ENCODE measurements at places on chromosomes 12 and 14. TPM values are rescaled to one million over a fixed set of nuclear protein-coding genes. Genes with fewer than 3 reads are reported as not detected.

- no peak for DNase-seq
Measured at GRCh38 chr14:98548071-98548686, 723.8 kb downstream of the BCL11B start.

Gene ZNF891
- 2.8 TPM for total RNA-seq

DNA sequence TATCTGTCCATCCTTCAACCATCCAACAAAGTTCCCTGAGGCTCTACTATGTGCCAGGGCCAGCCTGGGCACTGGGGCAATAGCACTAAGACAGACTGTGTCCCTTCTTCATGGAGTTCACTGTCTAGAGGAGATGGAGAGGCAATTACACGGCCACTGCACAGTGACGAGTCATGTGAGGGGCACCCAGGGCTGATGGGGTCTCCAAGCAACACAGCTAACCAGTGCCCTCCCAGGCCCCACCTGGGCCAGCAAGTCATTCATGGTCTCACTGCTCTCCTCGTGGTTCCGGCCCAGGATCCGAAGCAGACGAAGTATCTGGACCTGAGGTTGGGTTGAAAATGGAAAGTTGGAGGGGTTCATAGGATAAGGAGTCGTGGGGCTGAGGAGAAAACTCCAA is 2.7 kb downstream of the AP1G2 start:
- no peak for DNase-seq

GRCh38 chr14:52000696-52001095 is 11.3 kb downstream of the RTRAF start:
- DNase-seq: no peak

GRCh38 chr12:42237853-42238239 is 202 bp downstream of the YAF2 start:
- DNase-seq: no peak

DNA sequence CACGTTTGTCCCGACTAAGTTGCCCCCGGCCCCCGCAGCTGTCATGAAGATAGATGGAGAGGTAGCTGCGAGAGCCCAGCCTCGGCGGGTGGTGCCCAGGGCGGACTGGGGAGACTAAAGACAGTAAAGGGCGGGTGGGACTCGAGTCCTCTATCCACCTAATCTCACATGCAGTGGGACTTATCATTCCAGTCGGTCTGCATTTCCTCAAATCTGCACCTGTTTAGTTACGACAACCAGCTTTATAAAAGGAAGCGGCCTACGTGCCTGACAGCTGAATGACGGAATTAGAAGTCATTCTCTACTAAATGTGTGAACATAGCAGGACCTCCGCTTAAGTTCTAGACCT is 109.8 kb upstream of the EGLN3 start:
- no peak for DNase-seq

GRCh38 chr14:98963610-98964009 is 308.4 kb downstream of the BCL11B start:
- no peak for DNase-seq

DNA sequence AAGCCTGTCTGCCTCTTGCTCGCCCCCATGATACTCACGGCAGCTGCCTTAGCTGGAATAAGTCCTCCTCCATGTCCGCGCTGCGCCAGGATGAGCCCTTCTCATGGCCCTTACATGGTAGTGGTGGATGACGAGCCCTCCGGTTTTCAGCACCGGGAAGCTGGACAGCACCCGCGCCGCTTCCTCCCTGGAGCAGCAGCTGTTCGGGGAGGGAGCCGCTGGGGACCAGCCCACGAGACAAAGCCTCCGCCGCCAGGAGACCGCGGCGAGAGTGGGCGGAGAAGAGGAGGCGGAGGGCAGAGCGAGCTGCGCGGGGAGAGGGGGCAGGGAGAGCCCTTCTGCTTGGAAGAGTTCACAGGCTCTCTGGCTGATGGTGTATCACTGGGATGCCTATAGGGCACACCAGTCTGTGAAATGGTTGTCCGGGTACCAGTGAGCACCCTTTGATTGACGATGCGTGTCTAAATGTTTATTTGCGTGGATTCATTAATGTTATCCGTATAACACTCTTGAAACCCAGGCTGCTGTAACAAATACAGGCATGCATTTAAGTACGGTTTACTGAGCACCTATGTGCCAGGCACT is at the start of gene SVOP:
Gene SVOP (minus strand): TSS at position 273 of the 585 bp plus-strand sequence. CDS start 200 bp downstream, at position 73.
- DNase-seq: peak; percentile 39

DNA sequence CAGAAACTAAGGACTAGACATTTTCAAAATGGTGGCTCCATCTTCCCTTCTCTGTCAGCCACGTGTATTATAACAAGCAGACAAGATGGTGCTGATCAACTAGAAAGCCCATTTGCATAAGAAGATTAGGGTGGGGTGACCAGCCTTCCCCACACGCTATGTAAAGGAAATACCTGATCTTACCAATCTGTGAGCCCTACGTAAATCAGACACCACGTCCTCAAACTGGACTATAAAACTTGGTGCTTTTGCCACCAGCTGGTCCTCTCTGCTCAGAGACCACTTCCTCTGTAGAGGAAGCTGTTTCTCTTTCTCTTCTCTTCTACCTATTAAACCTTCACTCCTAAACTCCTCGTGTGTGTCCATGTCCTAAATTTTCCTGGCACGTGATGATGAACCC is 101.1 kb upstream of the PLEKHG7 start:
- no peak for DNase-seq

DNA sequence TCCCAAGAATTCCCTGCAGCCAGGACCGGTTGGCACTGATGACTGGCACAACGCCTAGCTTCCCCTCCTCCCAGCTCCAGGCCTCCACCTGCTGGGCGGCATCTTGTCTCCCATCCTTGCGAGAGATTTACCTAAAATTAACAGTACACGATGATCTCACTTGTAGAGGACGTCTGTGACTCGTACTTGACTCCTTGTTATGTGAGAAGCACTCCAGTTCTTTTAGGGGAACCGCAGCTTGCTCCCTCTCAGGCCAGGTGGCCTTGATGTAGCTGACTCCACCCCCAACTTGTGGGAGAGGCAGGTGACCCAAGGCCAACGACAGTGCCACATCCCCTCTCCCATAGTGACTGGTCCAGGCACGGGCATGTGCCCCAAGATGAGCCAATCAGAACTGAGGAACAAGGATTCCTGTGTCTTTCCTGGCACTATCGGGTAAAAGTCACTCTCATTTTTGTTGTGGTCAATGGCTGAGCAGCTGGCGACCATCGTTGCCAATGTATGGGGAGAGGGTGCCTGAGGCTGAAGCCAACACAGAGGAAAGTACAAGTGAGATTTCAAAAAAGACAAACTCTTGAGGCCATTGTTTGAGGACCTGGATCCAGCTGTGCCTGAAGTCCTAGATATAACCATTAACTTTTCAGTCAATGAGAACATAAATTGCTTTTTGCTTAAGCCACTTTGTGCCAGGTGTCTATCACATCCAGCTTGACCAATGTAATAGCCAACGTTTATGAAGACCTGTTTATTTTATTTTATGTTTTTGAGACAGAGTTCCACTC is 208.7 kb downstream of the RBM19 start:
- no peak for DNase-seq

- DNase-seq: no peak
Measured at GRCh38 chr12:6494258-6494743, 399 bp downstream of the NCAPD2 start.

Gene PMEL
- total RNA-seq: 0.75 TPM
